Nasal cavity respiratory epithelium epithelial cell of viscerocranial mucosa (primary cell): ENCODE measurements at places on chromosomes 3 and 15. TPM values are rescaled to one million over a fixed set of nuclear protein-coding genes. Genes with fewer than 3 reads are reported as not detected.

The SKIC8 gene
- total RNA-seq = 41.4 and 53.3 TPM in 2 replicates

The MCTP2 gene
- 20.5 and 28.4 TPM in 2 replicates for total RNA-seq

The TATDN2 gene
- 8.5 and 17.1 TPM in 2 replicates for total RNA-seq

The SLCO3A1 gene
- total RNA-seq = 5.1 and 8.8 TPM in 2 replicates

The RBMS3 gene
- 6.8 and 10.5 TPM in 2 replicates for total RNA-seq

The PLA2G4E gene
- 0.14 and 2.4 TPM in 2 replicates for total RNA-seq

The DAPK2 gene
- total RNA-seq = 2.1 and 3.9 TPM in 2 replicates

The ESYT3 gene
- total RNA-seq = 0.64 and 7.5 TPM in 2 replicates

The GOLGA8O gene
- 0.34 TPM in 1 of 2 replicates, not detected in the other for total RNA-seq

The CHRNA7 gene
- 0.34 and 0.50 TPM in 2 replicates for total RNA-seq

The PLXND1 gene
- total RNA-seq = 1.0 and 8.5 TPM in 2 replicates

The GOLGA6L10 gene
- 0.21 and 1.4 TPM in 2 replicates for total RNA-seq

The TMPRSS7 gene
- under 0.01 and 0.07 TPM in 2 replicates for total RNA-seq

The CAPN3 gene
- 0.68 and 4.6 TPM in 2 replicates for total RNA-seq

The TMEM207 gene
- total RNA-seq = not detected in 2 replicates

The ALDH1L1 gene
- 1.0 and 21.5 TPM in 2 replicates for total RNA-seq
